Osteoblast (primary cell): ENCODE measurements at places on chromosomes 16 and 17. TPM values are rescaled to one million over a fixed set of nuclear protein-coding genes. Genes with fewer than 3 reads are reported as not detected.
A peak's percentile ranks its signal among the peaks of the same experiment; 100 is the strongest.

Gene RBFOX1
- total RNA-seq, result not detected in 2 replicates

Gene TSPAN10
- 2.9 and 11.5 TPM in 2 replicates for total RNA-seq

Gene TBC1D3B
- 0.36 and 0.88 TPM in 2 replicates for total RNA-seq

Gene BCL7C
- 33.3 and 36.2 TPM in 2 replicates for total RNA-seq

Gene IL21R
- total RNA-seq, result 10.1 and 13.8 TPM in 2 replicates

Gene SUPT6H
- 47.4 and 54.2 TPM in 2 replicates for total RNA-seq

Gene FA2H
- not detected in 2 replicates for total RNA-seq

Gene FOXN1
- total RNA-seq, result not detected in 2 replicates

Gene EDC4
- total RNA-seq, result 45.7 and 60.8 TPM in 2 replicates

Gene CRYBA1
- not detected in 2 replicates for total RNA-seq

Gene ARHGAP23
- 47.0 and 49.8 TPM in 2 replicates for total RNA-seq

GRCh38 chr17:76569607-76570279, 15.9 kb downstream of the ST6GALNAC2 start:
- no peak overlapping the region for H3K27ac ChIP-seq
- no peak overlapping the region for H3K4me3 ChIP-seq
- H3K27me3 ChIP-seq, result no peaks in the 10 kb centered on the region
- peaks cover 3% of the 10 kb centered on the region for H3K4me1 ChIP-seq
- no peak for DNase-seq
- H3K36me3 ChIP-seq, result peaks cover 17% of the 10 kb centered on the region

- peaks cover 37% of the 10 kb centered on the region for H3K4me1 ChIP-seq
- H3K36me3 ChIP-seq, result no peaks in the 10 kb centered on the region
- H3K4me3 ChIP-seq, result peak overlapping the region; percentile 38
- H3K27ac ChIP-seq, result no peak overlapping the region
- H3K27me3 ChIP-seq, result no peaks in the 10 kb centered on the region
Observed at GRCh38 chr16:67181346-67181745, 2.4 kb downstream of the MATCAP1 start.

- H3K4me3 ChIP-seq, result no peak overlapping the region
- H3K4me1 ChIP-seq, result no peaks in the 10 kb centered on the region
- no peak overlapping the region for H3K27ac ChIP-seq
- DNase-seq, result no peak
Observed at GRCh38 chr16:24930440-24930839, 84.7 kb downstream of the SLC5A11 start.

- H3K4me1 ChIP-seq, result peaks cover 8% of the 10 kb centered on the region
- peaks cover 76% of the 10 kb centered on the region for H3K36me3 ChIP-seq
- DNase-seq, result peak; percentile 60
- no peaks in the 10 kb centered on the region for H3K27me3 ChIP-seq
- no peak overlapping the region for H3K4me3 ChIP-seq
- H3K27ac ChIP-seq, result no peak overlapping the region
Observed at GRCh38 chr16:67941469-67942199, 2.3 kb downstream of the LCAT start.

- H3K36me3 ChIP-seq, result no peaks in the 10 kb centered on the region
- no peaks in the 10 kb centered on the region for H3K27me3 ChIP-seq
- peaks cover 13% of the 10 kb centered on the region for H3K4me1 ChIP-seq
- no peak overlapping the region for H3K4me3 ChIP-seq
- peak overlapping the region; percentile 28 for H3K27ac ChIP-seq
- peak; percentile 98 for DNase-seq
Observed at GRCh38 chr17:75832164-75832651, 12.0 kb downstream of the UNC13D start.

- no peak overlapping the region for H3K4me3 ChIP-seq
- no peak overlapping the region for H3K27ac ChIP-seq
Observed at GRCh38 chr17:5541610-5542202, 42.6 kb downstream of the NLRP1 start.

DNA sequence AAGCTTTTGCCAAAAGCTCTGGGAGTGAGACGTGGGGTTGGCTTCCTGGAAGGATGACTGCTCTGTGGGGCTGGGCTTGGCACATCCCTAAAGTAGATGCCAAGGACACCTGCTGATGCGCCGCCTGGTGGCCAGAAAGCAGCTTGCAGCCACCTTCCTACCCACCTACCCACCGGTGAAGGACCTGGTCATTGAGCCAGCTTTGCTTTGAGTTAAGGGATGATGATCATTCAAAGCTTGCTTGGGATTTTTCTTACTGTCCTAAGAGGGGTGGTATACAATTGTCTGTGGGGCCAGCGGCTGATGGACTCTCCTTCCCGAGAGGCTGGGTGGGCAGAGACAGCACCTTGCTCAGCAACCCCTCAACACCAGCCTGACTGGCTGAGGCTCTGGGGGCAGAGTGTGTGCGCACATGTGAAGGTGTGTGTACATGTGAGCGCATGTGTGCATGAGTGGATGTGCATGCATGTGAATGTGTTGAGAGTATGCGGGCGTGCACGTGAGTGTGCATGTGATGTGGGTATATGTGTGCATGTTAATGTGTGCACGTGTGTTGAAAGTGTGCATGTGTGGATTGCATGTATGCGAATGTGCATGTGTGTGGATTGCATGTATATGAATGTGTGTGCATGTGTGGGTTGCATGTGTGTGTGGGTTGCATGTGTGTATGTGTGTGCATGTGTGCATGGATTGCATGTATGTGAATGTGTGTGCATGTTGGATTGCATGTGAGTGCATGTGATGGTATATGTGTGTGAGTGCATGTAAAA, 18.6 kb downstream of the C1QTNF1 start:
- H3K4me3 ChIP-seq, result no peak overlapping the region
- DNase-seq, result peak; percentile 83
- peak overlapping the region; percentile 71 for H3K27ac ChIP-seq

DNA sequence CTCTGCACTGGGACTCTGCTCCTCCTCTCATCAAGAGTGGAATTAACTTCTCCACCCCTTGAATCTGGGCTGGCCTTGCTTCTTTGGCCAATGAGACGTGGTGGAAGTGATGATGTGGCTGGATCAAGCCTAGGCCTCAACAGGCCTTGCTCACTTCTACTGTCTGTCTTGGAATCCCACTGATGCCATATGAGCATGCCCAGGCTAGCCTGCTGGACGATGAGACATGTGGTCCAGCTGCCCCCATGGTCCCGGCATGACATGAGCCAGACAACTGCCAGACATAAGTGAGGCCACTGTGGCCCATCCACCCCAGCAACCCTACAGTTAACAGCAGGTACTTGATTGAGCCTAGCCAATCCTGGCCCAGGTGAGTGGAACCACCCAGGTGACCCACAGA, 18.7 kb downstream of the VAC14 start:
- H3K36me3 ChIP-seq, result peaks cover 56% of the 10 kb centered on the region
- H3K4me3 ChIP-seq, result no peak overlapping the region
- no peaks in the 10 kb centered on the region for H3K27me3 ChIP-seq
- peaks cover 10% of the 10 kb centered on the region for H3K4me1 ChIP-seq
- no peak overlapping the region for H3K27ac ChIP-seq

DNA sequence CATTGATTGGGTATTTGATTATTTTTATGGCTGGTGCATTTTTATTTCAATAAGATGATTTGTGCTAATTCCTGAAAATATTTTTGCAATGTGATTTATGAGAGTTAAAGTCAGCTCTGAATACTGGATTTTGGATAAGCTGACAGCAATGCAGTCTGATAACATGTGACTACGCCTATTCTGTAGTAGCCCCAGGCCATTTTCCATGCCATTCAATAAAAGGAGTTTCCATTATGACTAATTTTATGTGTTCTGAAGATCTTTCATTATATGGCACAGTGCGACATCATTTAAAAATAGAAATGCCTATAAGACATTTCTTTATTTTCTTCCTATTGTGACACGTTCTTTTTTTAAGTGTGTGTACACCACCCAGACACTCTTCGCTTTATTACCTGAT, 46.3 kb downstream of the KCNJ2 start:
- H3K4me3 ChIP-seq, result no peak overlapping the region
- H3K36me3 ChIP-seq, result no peaks in the 10 kb centered on the region
- no peak for DNase-seq
- no peaks in the 10 kb centered on the region for H3K27me3 ChIP-seq
- no peak overlapping the region for H3K27ac ChIP-seq

- H3K4me1 ChIP-seq, result no peaks in the 10 kb centered on the region
- no peaks in the 10 kb centered on the region for H3K27me3 ChIP-seq
- H3K27ac ChIP-seq, result no peak overlapping the region
Observed at GRCh38 chr16:51289336-51289735, 138.3 kb upstream of the SALL1 start.

- H3K27ac ChIP-seq, result peak overlapping the region; percentile 34
- peaks cover 38% of the 10 kb centered on the region for H3K36me3 ChIP-seq
- no peak overlapping the region for H3K4me3 ChIP-seq
- peaks cover 42% of the 10 kb centered on the region for H3K4me1 ChIP-seq
- peak; percentile 68 for DNase-seq
Observed at GRCh38 chr17:17071531-17072360, 29.5 kb downstream of the MPRIP start.

- H3K27me3 ChIP-seq, result no peaks in the 10 kb centered on the region
- H3K36me3 ChIP-seq, result no peaks in the 10 kb centered on the region
- no peak overlapping the region for H3K4me3 ChIP-seq
- H3K27ac ChIP-seq, result no peak overlapping the region
- no peaks in the 10 kb centered on the region for H3K4me1 ChIP-seq
Observed at GRCh38 chr17:41271858-41272257, 3.6 kb upstream of the KRTAP9-7 start.
